ENCODE measurements at places on chromosomes 3 and 15.

DNA sequence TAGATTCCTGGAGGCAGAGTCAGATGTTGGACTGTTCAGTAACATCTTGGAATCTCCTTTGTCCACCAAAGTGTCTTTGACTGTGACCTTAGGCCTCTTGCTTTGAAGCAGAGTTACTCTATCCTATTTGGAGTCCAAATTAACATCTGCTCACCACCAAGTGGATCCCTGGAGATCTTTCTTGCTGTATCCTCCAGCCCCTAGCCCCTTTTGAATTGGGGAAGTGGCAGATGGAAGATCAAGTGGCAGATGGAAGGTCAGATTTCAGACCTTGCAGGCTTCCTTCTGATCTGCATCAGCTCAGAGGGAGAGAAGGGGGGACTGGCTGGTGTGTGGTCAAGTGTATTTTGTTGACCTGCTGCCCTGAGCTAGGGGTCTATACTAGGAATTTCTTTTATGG is 125.0 kb upstream of the ROPN1 start:
- DNase-seq, result no peak

DNA sequence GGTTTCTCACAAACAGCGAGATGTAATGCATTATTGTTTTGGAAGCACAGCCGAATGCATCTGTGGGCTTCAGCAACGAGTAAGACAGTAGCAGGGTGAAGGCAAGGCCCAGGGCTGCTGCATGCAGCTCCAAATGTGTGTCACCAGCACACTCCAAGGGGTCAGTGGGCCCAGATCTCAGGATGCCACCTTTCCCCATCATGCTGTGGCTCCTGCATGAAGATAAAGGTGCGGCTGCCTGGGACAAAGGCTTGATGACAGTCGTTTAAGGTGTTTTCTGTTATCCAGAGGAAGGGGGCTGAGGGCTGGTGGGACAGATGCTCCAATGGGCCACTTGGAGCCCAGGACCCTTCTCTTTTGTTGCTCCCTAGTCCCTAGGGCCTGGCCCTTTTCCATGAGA is 13.2 kb downstream of the C3orf22 start:
- no peak for DNase-seq

- no peak for DNase-seq
Measured at GRCh38 chr3:82217571-82217970, 456.1 kb upstream of the GBE1 start.

DNA sequence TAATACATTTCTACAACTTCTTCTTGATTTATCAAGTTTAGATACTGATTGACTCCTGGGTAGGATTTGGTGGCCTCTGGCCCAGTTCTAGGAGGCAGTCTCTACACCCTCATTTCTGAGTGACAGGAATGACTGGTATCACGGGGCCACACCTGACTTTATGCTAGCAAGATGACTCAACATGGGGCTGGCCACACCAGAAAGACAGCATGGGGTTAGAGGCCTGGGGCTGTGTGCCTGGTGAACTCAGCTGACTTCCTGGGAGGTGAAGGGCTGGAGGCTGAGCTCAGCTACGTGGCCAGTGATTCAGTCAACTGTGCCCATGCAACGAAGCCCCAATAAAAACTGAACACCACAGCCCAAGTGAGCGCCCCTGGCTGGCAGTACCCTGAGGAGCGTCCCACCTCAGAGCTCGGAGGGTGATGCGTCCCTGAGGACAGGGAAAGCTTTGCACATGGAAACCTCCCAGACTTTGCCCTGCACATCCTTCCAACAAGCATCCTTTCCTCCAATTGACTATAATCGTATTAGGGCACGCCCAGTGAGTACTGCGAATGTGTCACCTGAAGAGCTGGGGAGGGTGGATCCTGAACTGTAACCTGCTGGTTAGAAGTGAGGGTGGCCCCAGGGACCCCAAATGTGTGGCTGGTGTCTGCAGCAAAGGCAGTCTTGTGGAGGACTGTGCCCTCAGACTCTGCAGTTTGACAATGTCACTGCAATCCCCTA is 57.2 kb downstream of the NIPA2 start:
- DNase-seq, result no peak

- DNase-seq, result peak; percentile 25
Measured at GRCh38 chr3:14914779-14915117, 32.6 kb upstream of the NR2C2 start.

- no peak for DNase-seq
Measured at GRCh38 chr3:196039359-196039758, 42.5 kb downstream of the TFRC start.

DNA sequence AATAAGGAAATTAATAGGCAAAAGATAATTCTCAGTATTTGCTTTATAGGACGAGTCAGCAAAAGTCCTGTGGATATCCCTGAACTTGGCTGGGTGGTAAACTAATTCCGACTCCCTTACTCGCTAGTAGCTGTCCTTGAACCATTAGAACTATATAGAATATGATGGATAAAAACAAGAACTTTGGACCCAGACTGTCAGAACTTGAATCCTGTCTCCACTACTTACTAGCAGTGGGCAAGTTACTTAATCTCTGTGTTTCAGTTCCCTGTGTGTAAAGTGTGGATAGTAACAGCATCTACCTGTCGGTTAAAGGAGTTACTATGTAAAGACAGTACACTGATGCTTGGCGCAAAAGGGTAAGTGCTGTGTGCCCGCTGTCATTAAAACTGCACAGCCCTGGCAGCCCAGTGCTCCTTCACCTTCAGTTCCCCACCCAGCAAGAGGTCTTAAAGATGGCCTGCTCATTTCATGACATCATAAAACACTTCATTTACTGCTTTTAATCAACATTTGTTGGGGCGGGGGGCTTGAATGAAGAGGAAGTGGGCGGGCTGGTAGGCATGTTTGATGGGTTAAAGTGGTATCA is 7.3 kb downstream of the TPM1 start:
- DNase-seq, result no peak

DNA sequence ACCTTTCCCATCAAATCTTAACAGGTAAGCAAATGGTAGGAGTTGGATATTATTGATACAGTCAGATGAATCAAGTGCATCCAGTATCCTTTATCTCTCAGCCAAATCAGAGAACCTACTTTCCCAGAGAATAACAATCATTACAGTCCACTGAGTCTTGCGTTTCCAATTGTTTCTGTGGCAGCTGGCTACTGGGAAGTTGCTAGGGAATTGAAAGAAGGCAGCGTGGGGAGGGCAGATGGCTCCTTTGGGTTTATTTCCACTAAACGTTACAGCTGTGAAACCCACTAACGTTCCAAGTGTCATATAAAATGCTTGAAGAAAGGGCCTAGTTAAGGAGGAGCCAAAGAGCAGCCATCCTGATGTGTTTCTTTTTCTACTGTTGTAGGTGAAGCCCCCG is 78.4 kb downstream of the WDR72 start:
- DNase-seq, result no peak

DNA sequence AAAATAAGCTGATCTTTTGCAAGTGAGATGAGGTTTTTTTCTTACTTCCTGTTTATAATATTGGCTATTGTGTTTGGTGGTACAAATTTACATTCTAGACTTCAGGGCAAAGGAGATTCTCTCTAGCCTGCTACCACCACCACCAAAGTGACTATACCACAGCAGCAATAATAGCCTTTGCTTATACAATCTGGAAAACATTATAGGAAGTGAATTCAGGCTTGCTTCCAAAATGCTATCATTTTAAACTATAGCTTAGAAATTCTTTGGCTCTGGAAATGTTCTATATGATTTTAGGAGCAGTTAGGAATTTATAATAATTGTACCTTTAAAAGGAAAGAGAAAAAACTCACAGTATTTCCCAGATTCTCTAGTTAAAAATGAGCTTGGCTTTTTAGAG is 94.4 kb downstream of the TFG start:
- no peak for DNase-seq

DNA sequence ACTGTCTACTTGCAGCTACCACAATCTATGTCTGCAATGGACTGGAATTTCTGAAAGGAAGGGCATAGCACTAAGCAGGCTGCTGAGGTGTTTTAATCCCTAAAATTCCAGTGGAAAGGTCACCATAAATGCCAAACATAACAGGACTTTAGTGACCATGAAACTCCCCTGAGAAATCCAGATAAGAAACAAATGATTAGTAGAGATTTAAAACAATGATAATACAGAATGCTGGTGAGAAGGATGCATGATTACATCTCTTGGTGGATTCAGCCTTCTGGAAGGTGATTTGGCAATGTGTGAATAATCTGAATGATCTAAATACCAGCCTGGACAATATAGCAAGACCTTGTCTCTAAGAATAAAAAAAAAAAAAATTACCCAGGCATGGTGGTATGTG is 475.0 kb upstream of the CBLB start:
- DNase-seq, result no peak

- no peak for DNase-seq
Measured at GRCh38 chr15:77817434-77817833, 184.7 kb upstream of the LINGO1 start.

DNA sequence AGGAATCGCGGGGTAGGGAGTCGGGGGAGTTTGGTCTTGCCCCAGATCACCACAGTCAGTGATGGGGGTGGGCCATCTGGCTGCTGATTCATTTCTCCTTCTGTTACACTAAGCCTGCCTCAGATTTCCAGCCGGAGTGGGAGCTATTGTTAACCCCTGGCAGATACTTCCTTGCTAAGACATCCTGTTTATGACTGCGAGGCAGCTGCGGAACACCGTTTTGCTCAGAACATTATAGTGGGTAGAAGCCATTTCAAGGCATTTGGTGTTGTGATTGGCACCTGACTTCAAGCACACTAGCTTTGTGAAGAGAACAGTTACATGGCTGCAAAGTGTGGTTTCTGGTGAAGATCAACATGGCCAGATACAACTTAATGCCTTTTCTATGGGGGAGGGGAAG is 73.8 kb downstream of the FLNB start:
- no peak for DNase-seq

GRCh38 chr3:67044955-67045354 is 46.8 kb downstream of the KBTBD8 start:
- DNase-seq, result no peak

DNA sequence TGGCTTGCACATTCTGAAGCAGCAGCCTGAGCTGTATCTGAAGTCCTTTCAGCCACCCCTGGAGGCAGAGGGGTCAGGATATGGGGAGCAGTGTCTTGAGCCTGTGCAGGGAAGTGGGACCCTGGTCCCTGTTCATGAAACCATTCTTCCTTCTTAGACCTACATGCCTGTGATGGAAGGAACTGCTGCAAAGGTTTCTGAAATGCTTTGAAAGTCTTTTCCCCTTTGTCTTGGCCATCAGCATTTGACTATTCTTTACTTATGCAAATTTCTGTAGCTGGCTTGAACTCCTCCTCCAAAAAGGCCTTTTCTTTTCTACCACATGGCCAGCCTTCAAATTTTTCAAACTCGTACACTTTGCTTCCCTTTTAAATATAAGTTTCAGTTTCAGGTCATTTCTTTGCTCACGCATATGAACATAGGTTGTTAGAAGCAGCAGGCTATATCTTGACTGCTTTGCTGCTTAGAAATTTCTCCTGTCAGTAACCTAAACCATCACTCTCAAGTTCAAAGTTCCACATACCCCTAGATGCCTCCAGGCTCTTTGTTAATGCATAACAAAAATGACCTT is 62.3 kb downstream of the GALK2 start:
- no peak for DNase-seq

DNA sequence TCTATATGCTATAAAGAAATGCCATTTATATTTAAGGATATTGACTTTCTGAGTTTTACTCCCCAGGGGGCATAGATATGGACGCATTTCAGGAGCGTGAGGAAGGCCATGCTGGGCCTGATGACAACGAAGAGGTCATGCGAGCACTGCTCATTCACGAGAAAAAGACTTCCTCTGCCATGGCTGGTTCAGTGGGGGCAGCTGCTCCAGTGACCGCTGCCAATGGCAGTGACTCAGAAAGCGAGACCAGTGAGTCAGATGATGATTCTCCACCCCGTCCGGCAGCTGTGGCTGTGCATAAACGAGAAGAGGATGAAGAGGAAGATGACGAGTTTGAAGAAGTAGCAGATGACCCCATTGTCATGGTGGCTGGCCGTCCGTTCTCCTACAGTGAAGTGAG is 38.4 kb downstream of the GTF2E1 start:
- no peak for DNase-seq

DNA sequence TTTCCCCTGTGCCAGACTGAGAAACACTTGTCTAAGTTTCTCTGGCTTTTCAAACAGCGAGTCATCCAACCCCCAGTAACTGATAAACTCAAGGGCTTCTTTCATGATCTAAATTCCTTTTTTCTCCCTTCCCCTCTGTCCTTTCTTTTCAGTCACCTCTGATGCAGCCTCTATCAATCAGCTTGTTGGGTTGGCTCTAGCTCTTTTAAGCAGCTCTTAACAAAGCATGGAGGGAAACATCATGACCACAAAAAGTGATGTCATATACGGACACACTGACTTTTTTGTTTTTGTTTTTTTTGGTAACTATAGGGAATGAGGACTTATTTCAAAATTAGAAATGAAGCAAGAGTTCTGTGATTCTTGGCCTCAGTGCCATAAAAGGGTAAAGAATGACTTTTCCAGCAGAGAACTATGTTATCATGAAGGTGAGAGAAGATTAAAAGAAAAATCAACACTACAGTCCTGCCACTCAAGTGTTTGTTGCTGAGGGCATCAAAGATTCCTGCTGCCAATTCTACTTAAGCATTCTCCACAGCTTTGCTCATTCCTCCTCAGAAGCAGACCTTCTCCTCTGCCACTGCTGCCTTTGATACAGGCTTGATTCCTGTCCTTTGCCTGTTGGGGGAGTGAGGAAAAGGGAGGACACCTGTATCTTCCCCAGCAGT is 457.0 kb upstream of the ONECUT1 start:
- no peak for DNase-seq

- DNase-seq, result no peak
Measured at GRCh38 chr15:78446551-78446950, 8.5 kb downstream of the IREB2 start.

- DNase-seq, result no peak
Measured at GRCh38 chr15:62505762-62506161, 340.7 kb upstream of the C2CD4B start.

DNA sequence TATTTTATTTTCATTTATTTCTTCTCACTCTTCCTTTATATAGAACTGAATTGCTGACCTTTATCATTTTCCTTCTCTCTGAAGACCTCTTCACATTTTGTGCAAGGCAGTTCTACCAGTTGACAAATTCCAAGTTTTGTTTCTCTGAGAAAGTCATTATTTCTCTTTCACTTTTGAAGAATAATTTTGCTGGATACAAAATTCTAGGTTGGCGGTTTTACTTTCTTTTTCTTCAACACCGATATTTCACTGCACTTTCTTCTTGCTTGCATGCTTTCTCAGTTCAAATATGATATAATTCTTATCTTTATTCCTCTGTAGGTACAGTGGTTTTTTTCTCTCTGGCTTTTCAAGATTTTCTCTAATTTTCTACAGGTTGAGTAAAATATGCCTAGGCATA is 15.9 kb downstream of the RFX7 start:
- no peak for DNase-seq

GRCh38 chr15:79031821-79032220 is 58.8 kb downstream of the RASGRF1 start:
- DNase-seq, result no peak

DNA sequence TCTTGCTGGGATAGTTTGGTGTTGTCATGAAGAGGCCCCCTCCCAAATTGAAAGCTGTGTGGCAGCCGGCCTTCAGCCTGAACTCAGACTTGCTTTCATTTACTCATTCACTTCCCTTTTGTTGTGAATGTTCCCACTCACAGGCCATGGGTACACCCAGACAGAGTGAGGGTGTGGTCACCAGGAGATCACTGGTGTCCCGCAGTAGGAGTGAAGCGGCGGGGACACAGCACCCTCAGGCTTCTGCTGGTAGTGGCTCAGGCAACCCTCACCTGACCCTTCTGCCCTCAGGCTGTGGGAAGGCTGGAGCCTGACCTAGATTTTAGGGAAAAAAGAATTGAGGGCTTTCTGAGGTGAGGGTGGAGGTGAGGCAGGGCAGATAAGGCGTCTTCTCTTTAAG is 244.4 kb downstream of the SOX2 start:
- no peak for DNase-seq

Measured in Right ventricle myocardium inferior (tissue), 1 donor.